ENCODE measurements at places on chromosomes 4 and X. TPM values are rescaled to one million over a fixed set of nuclear protein-coding genes. Genes with fewer than 3 reads are reported as not detected.

Gene DRD5
- not detected for total RNA-seq

Gene STAP1
- 3.3 TPM for total RNA-seq

Gene MAGEA12
- not detected for total RNA-seq

DNA sequence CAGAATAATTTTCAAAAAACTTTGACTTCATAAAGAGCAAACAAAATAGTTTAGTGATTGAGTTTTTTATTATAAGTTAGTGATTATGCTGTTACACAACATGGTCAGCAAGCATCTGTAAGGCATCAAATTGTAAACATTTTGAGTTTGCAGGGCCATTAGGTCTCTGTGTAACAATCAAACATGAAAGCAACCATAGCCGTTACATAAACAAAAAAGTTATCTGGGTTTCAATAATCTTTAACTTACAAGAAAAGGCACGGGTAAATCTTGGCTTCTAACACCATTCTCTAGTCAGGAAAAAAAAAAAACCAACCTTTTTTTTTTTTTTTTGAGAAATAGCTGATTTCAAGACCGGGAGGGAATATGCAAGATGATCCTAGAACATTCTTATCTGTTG is 1941.1 kb downstream of the PCDH7 start:
- H3K36me3 ChIP-seq, result no peaks in the 10 kb centered on the region
- H3K4me3 ChIP-seq, result no peak overlapping the region
- DNase-seq, result no peak
- H3K27me3 ChIP-seq, result no peaks in the 10 kb centered on the region
- H3K4me1 ChIP-seq, result no peaks in the 10 kb centered on the region
